AG08395 (cell line): ENCODE measurements at places on chromosomes 5 and 9.
A peak's percentile ranks its signal among the peaks of the same experiment; 100 is the strongest.

GRCh38 chr9:27675354-27675753 is 102.1 kb upstream of the C9orf72 start:
- no peak for DNase-seq

DNA sequence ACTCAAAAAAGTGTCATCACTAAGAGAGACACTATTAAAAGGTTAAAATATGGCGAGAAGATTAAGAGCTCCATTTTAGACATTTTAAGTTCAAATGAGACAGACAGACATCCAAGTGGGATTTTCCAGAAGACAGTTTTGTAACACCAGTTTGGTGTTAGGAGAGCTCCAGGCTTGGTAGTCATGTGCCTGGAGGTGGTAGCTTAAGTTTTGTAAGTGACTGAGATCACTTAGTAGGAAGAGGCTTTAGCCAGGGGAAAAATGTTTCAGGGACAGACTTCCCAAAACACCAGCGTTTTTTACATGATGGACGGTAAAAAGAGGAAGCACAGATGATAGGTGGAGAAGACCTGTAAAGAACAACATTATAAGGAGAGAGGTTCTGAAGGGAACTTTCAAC is 150.3 kb downstream of the GIN1 start:
- DNase-seq = no peak

- DNase-seq = no peak
Measured at GRCh38 chr5:116281309-116281708, 196.5 kb downstream of the COMMD10 start.

DNA sequence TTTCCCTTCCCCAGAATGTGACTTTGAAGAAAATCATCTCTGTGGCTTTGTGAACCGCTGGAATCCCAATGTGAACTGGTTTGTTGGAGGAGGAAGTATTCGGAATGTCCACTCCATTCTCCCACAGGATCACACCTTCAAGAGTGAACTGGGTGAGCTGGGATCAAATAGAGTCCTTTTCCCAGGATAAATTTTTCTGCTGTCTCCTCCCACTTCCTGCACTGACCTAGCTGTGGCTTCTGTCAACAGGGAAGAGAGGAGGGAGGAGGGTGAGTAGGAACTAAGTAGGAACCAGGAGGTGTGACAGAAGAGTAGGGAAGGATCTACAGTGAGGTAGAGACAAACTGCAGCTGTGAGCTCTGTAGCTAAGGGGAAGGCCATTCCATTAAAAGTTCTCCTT is 69.3 kb downstream of the MAMDC2 start:
- no peak for DNase-seq

GRCh38 chr5:79850316-79850822 is 140.7 kb downstream of the MTX3 start:
- peak; percentile 10 for DNase-seq

- DNase-seq = peak; percentile 58
Measured at GRCh38 chr9:109766351-109766750, 13.6 kb upstream of the PALM2AKAP2 start.
